ENCODE measurements at places on chromosomes 12 and 14. TPM values are rescaled to one million over a fixed set of nuclear protein-coding genes. Genes with fewer than 3 reads are reported as not detected.

Gene KRT74
- not detected for polyA plus RNA-seq

GRCh38 chr14:104130974-104131651, 7.3 kb upstream of the KIF26A start:
- DNase-seq = peak; percentile 66

DNA sequence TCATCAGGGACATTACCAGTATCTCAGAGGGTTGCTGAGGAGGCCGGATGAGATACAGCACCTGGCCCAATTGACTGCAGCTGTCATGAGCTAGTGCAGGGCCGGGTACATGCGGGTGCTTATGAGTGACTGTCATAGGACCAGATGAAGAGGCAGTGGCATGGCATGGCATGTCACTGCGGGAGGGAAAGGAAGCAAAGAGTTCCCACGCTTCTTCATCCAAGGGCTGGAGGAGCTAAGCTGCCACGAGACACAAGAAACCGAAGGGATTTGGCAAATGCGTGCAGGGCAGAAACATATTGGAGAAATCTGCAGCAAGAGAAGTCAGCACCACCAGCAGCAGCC, 10.7 kb upstream of the GPX2 start:
- no peak for DNase-seq

DNA sequence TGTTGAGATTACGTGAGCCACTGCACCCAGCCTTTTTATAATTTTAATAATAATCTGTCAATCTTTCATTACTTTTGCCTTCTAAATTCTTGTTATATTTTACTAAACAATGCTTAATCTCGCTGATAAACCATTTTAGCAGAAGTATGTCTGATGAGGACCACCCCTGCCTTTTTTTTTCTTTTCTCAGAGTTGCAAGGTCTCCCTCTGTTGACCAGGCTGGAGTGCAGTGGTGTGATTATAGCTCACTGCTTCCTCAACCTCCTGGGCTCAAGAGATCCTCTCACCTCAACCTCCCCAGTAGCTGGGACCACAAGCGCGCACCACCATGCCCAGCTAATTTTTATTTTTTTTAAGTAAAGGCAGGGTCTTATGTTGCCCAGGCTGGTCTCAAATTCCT, 118.6 kb upstream of the DNM1L start:
- no peak for DNase-seq

DNA sequence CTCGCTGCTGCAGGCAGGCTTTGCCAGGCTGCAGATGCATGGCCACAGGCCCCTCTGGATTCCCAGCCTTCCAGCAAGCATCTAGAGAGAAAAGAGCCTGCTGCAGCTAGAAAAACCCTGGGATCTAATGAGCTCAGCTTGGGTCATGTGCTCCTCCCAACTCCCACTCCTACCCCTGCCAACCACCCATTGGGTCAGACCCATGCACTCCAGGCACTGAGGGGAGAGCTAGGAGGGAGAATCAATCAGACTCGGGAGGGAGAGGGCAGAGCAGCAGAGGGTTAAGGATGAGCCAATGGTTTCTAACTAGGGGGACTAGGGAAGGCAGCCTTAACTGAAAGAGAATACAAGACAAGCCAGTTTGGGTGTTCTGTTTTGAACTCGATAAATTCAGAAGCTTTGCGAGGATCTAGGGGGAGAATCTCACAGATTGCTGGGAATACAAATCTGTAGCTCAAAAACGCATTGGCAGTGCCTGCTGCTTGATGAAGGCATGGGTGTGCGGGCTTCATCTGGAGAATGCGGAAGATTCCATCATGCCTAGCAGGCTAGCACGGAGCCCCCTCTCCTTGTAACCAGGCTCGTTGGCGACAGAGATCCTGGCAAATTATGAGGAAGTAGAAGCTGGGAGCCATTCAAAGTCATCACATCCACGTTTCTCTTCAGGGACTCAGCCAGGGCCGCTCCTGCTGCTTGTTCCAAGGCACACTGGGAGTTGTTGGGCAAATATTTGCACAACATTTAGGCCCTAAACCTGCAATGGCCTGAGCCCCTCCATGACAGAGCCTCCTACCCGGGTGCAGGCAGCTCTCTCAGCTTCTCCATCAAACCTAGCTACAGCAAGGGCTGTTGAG, 56.4 kb downstream of the VCPKMT start:
- no peak for DNase-seq

Gene TMEM30B
- 0.11 TPM for polyA plus RNA-seq

GRCh38 chr12:117261247-117261646, 71.0 kb upstream of the FBXO21 start:
- no peak for DNase-seq

DNA sequence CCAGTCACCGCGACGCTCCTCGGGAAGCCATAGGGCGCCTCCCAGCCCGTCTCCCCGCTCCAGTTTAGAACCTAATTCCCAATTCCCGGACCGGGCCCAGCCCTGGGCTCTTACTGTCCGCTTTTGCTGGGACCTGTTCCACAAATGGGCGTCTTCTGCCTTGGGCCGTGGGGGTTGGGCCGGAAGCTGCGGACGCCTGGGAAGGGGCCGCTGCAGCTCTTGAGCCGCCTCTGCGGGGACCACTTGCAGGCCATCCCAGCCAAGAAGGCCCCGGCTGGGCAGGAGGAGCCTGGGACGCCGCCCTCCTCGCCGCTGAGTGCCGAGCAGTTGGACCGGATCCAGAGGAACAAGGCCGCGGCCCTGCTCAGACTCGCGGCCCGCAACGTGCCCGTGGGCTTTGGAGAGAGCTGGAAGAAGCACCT, 797 bp downstream of the UNG start:
- DNase-seq = peak; percentile 88

Gene DYNC1H1
- 164 TPM for polyA plus RNA-seq

DNA sequence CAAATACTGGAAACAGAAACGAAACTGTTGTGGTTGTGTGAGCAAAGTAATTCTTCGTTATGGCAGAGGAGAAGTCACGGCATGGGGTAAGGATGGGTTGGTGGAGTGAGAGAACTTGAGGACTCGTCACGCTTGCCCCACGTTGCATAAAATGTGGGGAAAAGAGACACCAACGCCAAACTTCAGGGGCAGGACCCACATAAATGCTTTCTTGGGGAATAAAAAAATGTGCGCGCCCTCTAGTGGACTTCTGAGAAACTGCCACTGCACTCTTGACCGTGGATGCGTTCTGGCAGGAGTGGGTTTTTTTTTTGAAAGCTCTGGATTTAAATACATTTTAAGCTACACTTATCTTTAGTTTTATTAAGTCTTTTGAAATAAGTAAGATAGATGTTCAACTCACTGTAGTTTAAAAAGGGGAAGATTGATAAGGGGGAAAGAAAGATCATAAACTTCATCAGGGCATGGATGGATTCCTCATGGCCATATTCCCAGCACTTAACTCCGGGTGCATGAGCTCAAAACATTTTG, 4.1 kb upstream of the IGF1 start:
- DNase-seq = peak; percentile 56

GRCh38 chr14:70213721-70214282, 25.1 kb upstream of the SLC8A3 start:
- no peak for DNase-seq

DNA sequence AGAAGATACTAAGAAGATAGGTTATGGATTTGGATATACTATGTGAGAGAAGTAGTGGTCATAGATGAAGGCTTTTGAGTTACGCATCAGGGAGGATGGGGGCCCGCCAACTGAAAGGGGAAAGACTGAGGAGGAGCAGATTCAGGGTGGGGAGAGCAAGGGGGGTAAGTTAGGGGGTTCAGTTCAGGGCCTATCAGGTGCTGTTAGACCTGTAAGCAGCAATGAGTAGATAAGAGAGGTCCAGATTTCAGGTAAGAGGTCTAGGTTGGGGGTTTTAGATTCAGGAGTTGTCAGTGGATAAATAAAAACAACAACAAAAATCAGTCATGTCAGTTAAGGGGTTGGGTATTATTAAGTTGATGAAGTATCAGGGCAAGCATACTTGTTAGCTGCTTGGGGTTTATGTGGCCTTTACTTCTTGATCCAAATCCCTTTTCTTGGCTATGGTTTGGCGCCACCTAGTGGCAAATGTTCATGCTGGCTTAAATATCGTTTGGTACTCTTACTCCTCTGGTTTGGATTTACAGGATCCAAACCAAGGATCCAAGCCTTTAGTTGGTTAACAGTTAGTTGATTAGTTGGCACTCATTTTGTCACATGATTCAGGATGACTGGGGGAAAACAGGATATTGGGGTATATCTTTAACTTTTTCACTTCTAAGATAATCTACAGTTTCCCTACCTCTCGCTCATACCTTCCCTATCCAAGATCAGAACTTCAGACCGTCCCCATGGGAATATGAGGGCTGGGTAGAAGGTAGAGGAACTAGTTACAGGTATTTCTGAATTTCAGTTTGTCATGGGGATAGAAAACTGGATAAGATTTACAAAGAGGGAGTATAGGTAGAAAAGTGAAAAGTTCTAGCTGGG, 65.1 kb downstream of the PCNX1 start:
- DNase-seq = peak; percentile 81

Gene MTRFR
- polyA plus RNA-seq = 16.0 TPM

DNA sequence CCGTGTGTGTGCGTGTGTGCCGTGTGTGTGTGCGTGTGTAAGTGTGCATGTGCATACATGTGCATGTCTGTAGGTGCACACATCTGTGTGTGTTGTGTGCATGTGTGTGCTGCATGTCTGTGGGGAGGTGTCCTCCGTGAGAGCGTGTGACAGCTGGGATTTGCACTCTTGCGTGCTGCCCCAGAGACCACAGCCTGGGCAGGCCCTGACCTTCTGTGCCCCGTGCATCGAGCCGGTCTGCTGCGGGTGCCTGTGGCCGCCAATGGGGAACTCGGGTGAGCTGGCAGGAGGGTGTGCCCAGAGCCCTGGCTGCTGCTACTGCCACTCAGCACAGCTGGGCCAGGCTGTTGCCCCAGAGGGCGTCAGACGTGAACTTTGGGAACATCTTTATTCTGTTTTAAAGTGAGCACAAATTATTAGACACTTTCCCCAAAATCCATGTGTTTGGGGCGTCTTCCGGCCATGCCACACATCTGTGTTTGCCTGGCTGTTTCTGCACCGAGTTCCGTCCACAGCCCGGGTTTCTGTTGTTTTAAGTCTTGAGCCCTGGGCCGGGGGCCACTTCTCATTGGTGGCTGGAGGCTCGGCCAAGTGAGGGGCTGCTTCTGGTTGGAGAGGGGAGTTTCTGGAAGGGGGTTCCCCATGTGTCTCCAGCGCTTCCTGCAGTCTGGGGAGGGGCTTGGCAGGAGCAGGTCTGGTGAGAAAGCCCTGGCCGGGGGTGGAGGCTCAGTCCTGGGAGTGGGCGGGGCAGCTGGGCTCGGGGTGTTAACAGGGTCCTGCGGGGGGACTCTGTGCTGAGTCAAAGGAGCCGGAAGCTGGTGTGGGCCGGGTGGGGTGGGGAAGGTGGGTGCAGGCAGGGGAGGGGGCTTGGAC, 7.6 kb downstream of the CEP170B start:
- peak; percentile 50 for DNase-seq

Gene CPNE6
- not detected for polyA plus RNA-seq

Gene DYRK2
- 24.4 TPM for polyA plus RNA-seq

- DNase-seq = no peak
Measured at GRCh38 chr12:52316701-52317100, 4.5 kb downstream of the KRT83 start.

Gene YBX3
- 429 TPM for polyA plus RNA-seq

Gene KRT3
- not detected for polyA plus RNA-seq

DNA sequence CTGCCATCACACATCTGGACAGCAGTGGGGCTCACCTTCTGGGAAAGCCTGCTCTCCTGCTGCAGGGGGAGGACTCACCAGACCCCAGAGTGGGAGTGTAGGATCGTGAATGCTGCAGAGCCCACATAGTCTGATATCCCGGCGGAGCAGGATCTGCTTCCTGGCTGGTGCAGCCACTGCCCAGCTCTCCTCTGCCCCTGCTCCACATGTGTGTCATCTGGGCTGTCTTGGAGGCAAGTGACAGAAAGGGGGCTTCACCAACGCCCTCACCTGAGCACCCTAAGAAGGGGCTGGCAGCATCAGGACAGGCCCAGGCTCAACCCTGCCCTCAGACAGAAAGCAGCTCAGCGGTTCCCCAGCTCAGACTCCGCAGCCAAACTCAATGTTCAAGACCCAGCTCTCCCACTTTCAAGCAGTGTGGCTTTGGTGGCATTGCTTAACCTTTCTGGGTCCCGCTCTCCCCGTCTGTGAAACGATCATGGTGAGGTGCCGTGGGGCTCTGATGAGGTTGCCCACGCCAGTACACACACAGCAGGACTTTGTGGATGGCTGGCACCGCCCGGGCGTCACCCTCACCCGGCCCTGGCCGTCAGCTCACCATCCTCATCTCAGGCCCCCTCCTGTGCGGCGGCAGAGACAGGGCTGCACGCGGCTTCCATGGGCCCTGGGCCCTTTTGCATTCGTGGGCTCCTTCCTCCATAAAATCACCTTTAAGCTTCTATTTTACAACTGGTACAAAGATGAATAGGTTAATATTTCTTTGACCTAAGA, 91.0 kb upstream of the SFSWAP start:
- peak; percentile 12 for DNase-seq

GRCh38 chr12:20483776-20484175, 115.4 kb downstream of the PDE3A start:
- no peak for DNase-seq

- DNase-seq = no peak
Measured at GRCh38 chr12:120762086-120762485, 36.5 kb downstream of the ACADS start.

DNA sequence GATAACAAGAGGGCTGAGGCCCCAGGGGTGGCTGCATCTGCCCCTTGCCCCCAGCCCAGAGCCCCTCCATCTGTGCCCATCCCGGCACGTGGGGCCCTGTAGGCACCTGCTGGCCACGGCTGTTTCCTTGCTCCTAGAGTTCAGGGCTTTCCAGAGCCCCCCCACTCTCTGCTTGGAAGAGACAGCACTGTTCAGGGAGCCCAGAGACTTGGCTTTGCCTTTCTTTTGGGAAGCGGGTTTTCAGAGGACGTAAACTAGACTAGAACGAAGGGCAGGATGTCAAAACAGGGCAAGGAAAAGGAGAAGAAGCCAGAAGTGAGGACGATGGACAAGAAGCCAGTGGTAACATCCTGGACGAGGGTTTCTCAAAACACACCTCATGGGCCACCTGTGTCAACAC, 163.3 kb upstream of the LHX5 start:
- DNase-seq = no peak

Gene ASPG
- polyA plus RNA-seq = 16.3 TPM

GRCh38 chr14:32762886-32763285, 175.8 kb upstream of the NPAS3 start:
- DNase-seq = no peak

GRCh38 chr12:103455020-103455763, 40.6 kb downstream of the C12orf42 start:
- no peak for DNase-seq

Gene PLA2G1B
- not detected for polyA plus RNA-seq

GRCh38 chr12:15435597-15435996, 113.3 kb downstream of the PTPRO start:
- no peak for DNase-seq

DNA sequence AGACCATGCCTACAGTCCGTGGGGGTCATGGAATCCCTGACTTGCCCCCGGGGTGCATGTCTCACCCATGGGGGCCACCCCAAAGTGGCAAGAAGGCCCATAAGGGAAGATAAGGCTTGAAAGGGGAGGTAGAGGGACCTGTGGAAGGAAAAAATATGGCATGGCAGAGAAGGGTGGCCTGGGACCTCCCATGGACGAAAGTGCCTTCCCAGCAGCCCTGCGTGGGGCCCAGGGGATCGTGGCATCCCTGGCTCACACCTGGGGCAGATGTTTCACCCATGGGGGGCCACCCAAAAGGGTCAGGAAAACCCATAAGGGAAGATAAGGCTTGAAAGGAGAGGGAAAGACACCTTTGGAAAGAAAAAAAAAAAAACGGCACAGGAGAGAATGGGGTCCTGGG, 264.6 kb downstream of the ALG10 start:
- DNase-seq = peak; percentile 1

Gene BMP4
- polyA plus RNA-seq = 3.1 TPM

Gene C12orf42
- polyA plus RNA-seq = not detected

Gene KLHDC1
- polyA plus RNA-seq = 1.1 TPM

Gene PIWIL1
- polyA plus RNA-seq = not detected

Gene KIAA0586
- 5.9 TPM for polyA plus RNA-seq

- DNase-seq = no peak
Measured at GRCh38 chr14:52876311-52876710, 74.5 kb downstream of the FERMT2 start.

All from heart left ventricle (tissue), 16 donors.